Right ventricle myocardium inferior (tissue), 1 donor: ENCODE measurements at places on chromosomes 12 and 14. TPM values are rescaled to one million over a fixed set of nuclear protein-coding genes. Genes with fewer than 3 reads are reported as not detected.

Gene HEATR5A
- total RNA-seq: 48.1 TPM

Gene KRT71
- not detected for total RNA-seq

Gene KRT82
- total RNA-seq: not detected

Gene SCNN1A
- total RNA-seq: 0.46 TPM

Gene TMPRSS12
- not detected for total RNA-seq

Gene GLI1
- 0.92 TPM for total RNA-seq

Gene PTPRR
- 1.2 TPM for total RNA-seq

Gene GZMB
- total RNA-seq: 1.8 TPM

Gene LALBA
- total RNA-seq: not detected

DNA sequence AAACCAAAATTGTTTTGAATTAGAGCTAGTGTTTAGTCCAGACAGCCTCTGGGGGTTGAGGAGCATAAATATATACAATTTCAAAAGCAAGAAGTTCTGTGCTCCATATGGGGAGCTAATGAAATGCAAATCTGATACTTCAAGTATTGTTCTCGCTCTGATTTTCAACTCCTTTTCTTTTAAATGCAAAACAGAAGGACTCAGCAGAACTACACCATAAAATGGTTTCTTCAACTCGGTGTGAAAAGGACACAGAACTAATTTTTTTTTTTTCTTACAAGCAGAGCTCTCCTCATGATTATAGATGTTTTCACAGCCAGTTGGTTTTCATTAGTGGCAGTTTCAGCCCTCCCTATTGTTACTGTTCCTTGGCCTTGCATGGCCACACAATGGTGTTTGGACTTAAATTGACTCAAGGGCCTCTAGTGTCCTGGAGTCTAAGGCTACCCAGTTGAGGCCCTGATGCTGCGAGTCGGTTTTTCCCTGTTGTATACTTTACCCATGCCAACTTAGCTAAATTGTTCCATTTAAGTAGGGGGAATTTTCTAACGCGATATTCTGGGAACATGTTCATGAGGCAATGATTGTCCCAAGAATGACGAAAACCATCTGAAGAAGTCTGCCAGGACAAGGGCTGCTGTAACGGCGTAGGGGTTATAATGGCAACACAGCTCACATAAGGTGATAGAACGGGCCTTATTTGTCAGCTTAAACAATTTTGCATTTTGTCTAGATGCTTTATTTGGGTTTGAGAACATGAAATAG lies 120.3 kb downstream of the GPR135 start:
- DNase-seq: no peak

DNA sequence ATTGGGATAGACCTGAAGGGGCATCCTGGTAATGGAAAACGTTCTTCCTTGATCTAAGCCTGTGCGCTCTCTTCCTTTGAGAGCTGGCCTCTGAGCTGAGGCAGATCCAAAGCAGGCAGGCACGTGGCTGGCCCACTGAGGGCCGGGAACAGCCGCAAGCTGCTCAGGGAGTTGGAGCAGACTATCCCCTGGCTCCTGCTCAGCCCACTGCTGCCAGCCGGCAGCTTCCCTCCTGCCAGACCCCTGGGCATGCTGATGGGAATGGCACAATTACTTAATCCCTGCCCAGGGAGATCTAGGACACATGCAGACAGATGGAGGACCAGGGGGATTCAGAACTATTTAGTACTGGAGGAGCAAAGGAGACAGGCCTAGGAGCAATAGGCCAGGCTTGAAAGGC lies 14.4 kb downstream of the NEUROD4 start:
- no peak for DNase-seq

- DNase-seq: no peak
These were observed 85.9 kb downstream of the CCDC88C start for GRCh38 chr14:91331721-91332120.

GRCh38 chr14:72700338-72701236 lies 193.3 kb downstream of the DPF3 start:
- no peak for DNase-seq

- DNase-seq: no peak
These were observed 25.0 kb downstream of the VCPKMT start for GRCh38 chr14:50091240-50091913.

DNA sequence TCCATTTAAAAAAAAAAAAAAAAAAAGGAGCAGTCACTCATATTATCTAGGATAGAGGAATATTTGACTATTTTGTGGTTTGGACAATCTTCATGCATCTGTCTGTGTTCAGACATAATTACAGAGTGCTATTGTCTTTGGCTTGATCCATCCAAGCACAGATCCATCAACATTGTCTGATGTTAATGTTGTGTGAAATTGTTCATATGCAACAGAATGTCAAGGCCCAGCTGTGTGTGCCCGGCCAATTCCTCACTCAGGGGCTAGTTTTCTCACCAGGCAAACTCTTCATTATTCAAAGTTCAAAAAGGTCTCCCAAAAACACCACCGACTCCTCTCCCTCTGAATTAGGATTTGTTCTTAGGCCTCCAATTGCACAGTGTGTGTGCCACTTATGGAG lies 324.9 kb upstream of the TMTC1 start:
- no peak for DNase-seq

GRCh38 chr12:10715491-10715890 lies 7.6 kb downstream of the YBX3 start:
- no peak for DNase-seq

GRCh38 chr12:124667506-124668326 lies 100.3 kb upstream of the NCOR2 start:
- no peak for DNase-seq

- DNase-seq: no peak
These were observed 5.1 kb downstream of the C12orf56 start for GRCh38 chr12:64385468-64385867.

GRCh38 chr14:105135700-105136395 lies 32.7 kb downstream of the JAG2 start:
- DNase-seq: no peak

DNA sequence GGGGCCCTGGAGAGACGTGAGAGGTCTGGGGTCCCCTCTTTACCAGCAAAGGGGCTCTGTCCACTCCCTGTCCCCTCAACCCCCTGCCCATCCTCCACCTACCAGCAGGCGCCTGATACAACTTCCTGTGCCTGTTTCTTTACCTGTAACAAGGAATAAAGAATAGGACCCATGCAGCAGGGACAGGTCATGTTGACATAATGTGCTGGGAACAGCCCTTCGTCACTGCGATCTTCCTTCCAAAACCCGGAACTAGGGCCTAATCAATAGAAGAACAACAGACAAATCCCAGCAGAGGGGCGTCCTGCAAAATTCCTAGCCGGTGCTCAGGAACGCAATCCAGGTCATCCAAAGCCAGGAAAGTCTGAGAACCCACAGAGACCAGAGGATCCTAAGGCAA lies 32.1 kb downstream of the SCARB1 start:
- DNase-seq: peak; percentile 39

- no peak for DNase-seq
These were observed 81.3 kb upstream of the RIC8B start for GRCh38 chr12:106692896-106693820.

DNA sequence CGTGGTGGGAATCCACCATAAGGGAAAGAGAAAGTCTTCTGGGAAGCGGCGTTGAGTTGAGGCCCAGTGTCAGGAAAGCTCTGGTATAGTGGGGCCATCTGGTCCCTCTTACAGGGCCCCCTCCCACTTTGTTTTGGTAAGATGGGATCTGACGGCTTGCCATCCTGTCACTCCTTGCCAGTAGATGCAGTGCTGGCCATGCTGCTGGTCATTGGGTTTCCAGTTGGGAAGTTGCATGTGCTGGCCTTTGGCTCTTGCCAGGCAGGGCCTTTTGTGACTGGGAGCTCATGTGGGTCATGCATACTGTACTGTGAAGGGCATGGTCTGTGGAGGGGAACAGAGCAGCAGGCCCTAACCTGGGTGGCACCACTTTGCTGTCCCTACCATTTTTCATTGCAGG lies 3.8 kb downstream of the TRAF3 start:
- no peak for DNase-seq
